ENCODE measurements at places on chromosomes 16 and 17.

GRCh38 chr17:5758651-5759050 lies 174.3 kb upstream of the NLRP1 start:
- DNase-seq, result no peak

DNA sequence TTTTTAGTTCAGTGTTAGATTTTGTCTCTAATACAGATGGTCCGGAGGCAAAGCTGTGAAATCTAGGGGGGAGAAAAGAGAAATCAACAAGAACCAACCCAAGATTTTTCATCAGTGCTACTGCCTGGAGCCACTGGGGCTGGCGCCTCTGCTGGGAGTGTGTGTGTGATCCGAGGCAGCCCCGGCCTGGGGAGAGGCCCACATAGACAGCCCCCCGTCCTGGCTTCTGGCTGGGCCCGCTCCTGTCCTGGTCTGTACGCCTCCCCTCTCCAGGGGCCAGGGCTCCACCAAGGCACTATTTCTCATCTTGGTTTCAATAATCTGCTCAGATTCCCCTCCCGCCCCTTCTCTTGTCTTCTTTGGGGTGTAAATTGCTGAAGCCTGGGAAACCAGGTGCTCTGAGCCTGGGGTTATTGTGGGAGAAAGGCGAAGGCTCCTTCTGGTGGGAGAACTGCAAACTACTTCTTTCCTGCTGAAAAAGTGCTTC lies 7.8 kb downstream of the BAHCC1 start:
- DNase-seq, result no peak

DNA sequence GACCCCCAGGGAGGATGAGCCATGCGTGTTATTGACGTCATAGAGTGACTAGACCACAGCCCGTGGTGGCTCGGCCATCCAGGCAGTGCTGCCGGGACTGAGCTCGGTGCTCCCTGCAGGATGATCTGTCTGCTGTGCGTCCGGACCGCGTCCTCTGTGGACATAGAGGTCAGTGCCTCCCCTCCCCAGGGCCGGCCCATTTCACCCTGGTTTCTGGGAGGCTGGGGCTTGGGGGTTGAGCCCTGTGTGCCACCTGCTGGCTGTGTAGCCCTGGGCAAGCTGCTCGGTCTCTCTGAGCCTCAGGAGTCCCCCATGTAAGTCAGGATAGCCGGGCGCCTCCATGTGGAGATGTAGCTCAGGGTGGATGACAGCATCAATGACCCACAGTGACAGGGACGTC lies 8.3 kb downstream of the TSC2 start:
- no peak for DNase-seq

DNA sequence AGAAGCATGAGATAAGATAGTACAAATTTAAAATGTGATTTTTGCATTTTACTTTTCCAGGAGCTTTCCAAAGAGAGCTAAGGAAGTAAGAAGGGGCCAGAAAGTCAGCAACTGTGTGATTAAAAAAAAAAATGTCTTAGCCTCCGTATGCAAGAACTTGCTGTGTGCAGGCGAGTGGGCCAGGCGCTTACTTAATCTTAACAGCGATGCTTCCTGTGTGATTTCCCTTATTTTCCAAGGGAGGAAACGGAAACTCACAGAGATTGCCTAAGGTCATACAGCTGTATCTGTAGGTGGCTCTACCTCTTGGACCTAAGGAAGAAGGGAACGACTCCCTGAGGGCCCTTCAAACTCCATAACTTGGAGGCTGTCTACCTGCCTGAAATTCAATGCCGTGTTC lies 11.1 kb downstream of the HS3ST3B1 start:
- no peak for DNase-seq

- no peak for DNase-seq
Observed at GRCh38 chr17:41982026-41982760, 15.6 kb downstream of the CNP start.

GRCh38 chr16:11053916-11054460 lies 109.6 kb downstream of the CLEC16A start:
- DNase-seq, result no peak

DNA sequence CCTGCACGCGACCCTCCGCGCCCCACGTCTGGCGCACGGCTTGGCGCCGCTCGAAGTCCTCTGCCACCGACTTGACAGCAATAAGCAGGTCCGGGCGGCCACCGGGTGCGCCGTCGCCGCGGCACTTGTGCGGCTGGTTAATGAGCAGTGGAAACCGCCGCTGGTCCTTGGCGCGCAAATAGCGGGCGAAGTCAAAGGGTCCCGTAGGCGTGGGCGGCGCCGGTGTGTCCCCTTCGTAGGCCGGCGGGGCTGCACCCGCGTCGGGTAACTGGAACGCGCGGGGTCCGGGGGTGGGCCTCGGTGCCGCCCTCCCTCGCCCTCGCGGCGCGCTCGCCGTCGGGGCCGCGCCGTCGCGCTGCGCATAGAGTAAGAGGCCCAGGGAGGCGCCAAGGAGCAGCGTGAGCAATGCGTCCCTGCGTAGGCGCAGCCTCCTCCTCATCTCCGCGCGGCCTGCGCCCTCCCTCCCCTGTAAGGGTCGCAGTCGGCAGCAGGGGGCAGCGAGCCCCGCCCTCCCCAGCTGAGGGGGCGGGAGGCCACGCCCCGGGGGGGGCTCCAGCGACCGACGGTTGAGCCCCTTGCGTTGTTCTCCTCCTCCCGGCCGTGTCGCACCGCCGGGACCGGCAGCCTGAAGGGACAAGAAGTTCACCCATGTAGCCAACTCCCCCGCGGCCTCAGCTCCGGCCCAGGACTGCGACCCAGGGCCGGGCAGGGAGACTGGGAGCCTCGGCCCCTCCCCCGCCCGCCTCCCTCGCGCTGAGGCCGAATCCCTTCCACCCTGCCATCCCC lies 558 bp downstream of the B3GNT9 start:
- no peak for DNase-seq

DNA sequence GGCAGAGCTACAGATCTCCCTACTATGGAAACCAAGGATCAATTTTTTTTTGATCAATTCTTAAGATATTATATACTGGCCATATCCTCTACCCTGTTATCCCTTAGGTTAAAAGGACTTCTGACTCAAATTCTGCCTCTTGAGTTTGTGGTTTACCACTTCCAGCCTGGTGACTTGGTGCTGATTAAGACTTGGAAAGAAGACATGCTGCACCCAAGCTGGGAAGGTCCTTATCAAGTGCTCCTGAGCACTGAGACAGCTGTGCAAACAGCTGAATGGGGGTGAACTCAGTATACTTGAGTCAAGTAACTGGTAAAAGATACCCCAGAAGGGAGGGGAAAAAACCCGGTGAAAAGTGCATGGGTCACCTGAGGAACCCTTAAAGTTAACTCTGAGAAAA lies 20.5 kb upstream of the SPACA3 start:
- DNase-seq, result peak; percentile 38

Measured in keratinocyte (primary cell).